ENCODE measurements at places on chromosomes 2 and 18.

DNA sequence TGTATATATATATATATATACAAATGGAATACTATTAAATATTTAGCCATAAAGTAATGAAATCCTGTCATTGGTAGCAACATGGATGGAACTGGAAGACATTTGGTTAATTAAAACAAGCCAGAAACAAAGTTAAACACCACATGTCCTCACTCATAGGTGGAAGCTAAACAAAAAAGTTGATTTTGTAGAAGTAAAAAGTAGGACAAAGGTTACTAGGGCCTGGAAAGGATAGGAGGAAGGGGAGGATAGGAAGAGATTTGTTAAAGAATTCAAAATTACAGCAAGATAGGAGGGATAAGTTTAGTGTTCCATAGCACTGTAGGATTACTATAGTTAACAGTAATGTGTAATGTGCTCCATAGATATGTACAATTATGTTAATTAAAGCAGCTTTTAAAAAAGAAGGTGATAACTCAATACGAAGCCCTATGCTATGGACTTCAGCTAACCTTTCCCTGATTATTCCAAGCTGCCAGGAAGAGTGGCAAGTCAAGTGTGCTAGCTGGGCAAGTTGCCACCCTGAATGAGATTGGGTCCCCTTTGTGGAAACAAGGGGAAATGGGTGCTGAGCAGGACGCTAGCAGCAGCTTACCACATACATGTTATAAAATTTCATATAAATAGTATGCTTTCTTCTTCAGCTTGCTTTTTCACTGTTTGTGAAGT is 12.3 kb downstream of the MERTK start:
- no peak for DNase-seq

- no peak for DNase-seq
Measured at GRCh38 chr2:7987992-7988391, 693.9 kb upstream of the ID2 start.

DNA sequence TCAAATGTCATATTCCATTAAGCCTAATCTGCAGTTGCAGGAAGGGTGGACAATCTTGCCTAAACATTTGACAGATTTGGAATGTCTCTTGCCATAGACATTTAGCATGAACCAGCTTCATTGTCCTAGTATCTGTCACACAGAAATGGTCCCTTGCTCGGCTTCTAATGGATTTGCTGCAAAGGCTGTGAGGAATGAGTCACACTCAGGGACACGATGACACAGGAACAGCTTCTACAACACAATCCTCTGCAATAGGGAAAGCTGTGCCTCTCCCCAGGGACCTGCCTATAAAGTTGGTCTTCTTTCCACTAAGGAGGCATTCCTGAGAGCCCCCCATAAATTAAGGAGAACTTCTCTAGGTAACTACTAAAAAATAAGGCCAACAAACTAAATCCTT is 155.1 kb upstream of the L3MBTL4 start:
- no peak for DNase-seq

- DNase-seq: no peak
Measured at GRCh38 chr2:169661265-169661664, 32.9 kb downstream of the CFAP210 start.

DNA sequence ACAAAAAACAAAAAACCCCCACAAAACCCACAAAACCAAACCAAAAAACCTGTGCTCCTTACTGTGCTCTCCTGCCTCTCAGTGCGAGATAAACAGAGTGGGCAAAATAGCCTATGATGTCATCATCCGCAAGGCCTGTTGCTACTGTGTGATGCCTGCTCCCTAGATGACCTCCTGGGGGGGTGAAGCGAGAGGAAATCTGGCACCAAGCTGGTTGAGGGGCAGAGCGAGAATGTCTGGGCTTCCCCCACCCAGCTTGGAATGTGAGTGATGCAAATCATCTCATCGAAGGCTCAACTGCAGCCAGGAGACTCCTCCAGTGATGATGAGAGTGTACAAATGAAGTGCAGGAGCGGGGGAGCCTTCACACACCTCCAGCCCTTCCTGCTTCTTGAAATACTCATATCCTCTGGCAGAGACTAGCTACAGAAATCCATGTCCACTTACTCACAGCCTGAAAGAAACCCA is 57.7 kb upstream of the MAP4K3 start:
- peak; percentile 36 for DNase-seq

- peak; percentile 52 for DNase-seq
Measured at GRCh38 chr2:30408961-30409387, 38.1 kb upstream of the LCLAT1 start.

DNA sequence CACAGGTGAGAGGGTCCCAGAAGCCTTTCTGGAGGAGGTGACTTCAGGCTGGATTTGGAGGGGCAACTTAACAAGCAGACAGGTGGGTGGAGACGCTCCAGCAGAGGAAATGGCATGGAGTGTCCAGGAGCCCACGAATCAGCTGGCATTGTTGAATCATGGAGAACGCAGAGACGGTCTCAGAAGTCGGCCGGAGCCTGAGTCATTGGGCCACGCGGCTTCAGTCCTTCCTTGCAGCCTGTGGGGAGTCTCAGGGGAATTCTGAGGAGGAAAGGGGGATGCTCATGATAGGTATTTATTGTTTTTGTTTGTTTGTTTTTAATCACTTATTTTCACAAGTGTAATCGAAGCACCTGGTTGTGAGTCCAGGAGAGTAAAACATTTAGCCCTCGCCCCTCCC is 184.6 kb upstream of the HDAC4 start:
- DNase-seq: no peak

DNA sequence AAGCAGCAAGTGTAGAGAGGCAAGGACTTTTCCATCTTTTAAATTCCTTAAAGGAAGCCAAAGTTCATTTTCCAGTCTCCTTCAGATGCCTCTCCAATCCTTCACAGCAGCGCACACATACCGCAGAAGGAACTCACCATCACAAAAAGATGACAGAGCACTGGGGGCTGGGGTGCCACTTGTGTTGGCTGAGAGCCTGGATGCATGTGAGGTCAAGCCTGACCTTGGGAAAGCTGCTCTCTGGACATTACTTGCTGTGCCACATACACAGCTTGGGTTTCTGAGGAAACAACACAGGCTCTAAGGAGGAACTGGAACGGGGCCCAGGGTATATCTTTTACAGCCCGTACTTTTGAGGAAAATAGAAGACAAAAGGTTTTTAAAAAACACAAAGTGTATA is 364.3 kb upstream of the MEX3C start:
- DNase-seq: no peak

- DNase-seq: no peak
Measured at GRCh38 chr2:73985308-73986084, 786 bp downstream of the TET3 start.

GRCh38 chr18:62616331-62616805 is 93.5 kb downstream of the ZCCHC2 start:
- DNase-seq: peak; percentile 14

- DNase-seq: no peak
Measured at GRCh38 chr2:129747500-129748125, 231.9 kb upstream of the RAB6C start.

DNA sequence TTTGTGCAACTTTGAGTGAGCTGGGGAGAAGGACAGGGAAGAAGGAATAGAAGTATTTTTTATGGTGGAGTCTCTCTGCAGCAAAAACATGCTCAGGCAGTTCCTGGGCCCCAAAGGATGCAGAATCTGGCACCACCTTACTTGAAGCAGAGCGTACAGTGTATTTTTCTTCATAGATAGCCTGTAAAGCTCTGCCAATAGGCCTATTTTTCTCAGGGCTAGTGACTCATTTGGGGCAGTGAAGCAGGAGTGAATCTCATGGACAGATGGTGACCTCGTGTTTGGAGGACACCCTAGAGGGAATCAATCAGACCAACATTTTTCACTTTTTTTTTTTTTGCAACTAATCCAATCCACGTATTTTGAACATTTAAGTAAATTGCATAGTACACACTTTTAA is 268.1 kb upstream of the CXCR4 start:
- no peak for DNase-seq

GRCh38 chr2:60554646-60555065 is 1.2 kb upstream of the BCL11A start:
- no peak for DNase-seq

GRCh38 chr2:237911363-237912017 is 52.1 kb downstream of the RAMP1 start:
- no peak for DNase-seq

GRCh38 chr2:102084651-102085050 is 57.9 kb upstream of the IL1R1 start:
- no peak for DNase-seq

- DNase-seq: no peak
Measured at GRCh38 chr2:85810371-85811179, 56.8 kb downstream of the ATOH8 start.

- no peak for DNase-seq
Measured at GRCh38 chr2:240395896-240396622, 39.4 kb upstream of the GPC1 start.

GRCh38 chr2:207066791-207067460 is 98.8 kb downstream of the KLF7 start:
- no peak for DNase-seq

DNA sequence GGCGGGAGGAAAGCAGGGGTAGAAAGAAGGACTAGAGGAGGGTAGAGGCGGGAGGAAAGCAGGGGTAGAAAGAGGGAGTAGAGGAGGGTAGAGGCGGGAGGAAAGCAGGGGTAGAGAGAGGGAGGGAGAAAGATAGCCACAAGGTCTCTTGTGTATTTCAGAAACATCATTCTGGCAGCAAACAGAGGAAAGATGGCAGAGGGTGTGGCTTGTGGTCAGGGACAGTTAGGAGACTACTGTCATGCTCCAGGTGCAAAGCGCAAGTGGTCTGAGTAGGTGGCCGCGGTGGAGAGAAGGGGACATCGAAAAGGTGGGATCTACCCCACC is 82.4 kb upstream of the TAF1B start:
- DNase-seq: no peak

GRCh38 chr2:163370169-163370886 is 365.5 kb downstream of the FIGN start:
- no peak for DNase-seq

GRCh38 chr2:127610561-127610960 is 35.4 kb upstream of the GPR17 start:
- no peak for DNase-seq

DNA sequence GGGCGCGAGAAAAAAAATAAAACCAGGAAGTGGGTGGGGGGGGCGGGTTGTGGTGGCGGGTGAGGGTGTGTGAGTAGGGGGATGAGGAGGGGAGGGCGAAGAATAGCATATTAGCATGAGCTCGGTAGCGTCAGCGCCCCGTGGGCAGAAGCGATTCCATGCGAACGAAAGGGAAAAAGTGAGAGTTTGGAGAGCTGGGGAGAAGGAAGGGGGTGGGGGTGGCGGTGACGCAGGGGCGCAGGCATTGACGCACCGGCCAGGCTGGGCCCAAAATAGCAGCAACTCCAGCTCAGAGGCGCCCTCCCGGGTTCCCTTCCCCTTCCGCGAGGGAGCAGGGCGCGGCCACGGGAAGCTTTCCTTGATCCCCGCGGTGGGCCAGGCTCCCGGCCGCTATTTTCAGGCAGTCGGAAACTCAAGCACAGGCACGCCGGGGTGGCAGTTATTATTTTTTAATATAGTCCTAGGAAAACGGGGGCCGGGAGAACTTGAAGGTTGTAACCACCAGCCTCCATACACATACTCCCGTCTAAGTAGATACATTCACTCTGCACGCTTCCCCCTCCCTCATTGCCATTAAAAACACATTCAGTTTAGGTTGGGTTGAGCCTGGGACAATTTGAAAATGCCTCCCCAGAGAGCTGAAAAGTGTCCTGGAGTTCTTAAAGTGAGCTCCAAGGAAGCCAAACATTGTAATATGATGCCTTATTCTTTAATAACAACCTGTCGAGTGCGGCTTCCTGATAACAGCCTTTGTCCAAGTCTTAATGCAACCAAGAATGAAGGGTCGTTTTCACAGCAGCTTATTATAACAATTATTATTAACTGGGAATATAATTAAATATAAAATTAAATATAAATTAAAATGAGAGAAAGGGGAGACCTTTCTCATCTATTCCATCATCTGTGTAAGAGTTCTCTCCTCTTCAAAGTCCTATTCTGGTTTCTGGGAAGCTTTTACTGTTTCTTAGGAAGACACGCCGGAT is 2.3 kb upstream of the NR4A2 start:
- peak; percentile 94 for DNase-seq

DNA sequence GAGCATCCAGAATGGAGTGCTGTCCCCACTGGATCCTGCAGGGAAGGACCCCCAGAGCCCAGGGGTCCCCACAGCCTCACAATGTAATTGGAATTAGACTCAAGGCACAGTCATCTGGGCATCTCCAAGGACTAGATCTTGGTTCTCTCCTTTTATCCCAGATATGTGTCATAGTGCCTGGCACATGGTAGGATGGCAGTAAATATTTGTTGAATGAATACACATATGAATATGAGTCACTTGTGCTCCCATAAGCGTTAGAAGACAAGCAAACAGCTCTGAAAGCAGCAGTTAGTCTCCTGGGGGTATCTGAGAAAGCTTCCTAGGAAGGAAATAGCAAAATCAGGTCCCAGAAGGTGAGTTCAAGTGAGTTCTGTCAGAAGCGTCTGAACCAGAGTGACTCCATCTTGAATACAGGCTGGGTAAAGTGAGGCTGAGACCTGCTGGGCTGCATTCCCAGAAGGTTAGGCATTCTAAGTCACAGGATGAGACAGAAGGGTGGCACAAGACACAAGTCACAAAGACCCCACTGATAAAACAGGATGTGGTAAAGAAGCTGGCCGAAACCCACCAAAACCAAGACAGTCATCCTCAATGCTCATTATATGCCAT is 234.1 kb upstream of the ID2 start:
- DNase-seq: no peak

DNA sequence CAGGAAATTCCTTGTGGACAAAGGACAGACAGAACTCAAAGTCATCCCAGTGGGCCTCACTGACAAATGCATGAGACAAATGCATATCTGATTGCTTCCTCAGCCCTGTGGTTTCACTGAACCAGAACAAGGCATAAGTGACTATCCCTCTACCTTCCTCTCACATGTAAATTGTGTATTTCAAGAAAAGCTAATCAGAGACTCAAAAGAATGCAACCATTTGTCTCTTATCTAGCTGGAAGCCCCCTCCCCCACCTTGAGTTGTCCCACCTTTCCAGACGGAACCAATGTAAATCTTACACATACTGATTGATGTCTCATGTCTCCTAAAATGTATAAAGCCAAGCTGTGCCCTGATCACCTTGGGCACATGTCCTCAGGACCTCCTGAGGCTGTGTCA is 102.0 kb upstream of the TMEM200C start:
- DNase-seq: no peak

- no peak for DNase-seq
Measured at GRCh38 chr2:55063713-55064323, 13.6 kb upstream of the RTN4 start.

GRCh38 chr2:105215586-105216192 is 25.9 kb upstream of the GPR45 start:
- DNase-seq: no peak

GRCh38 chr2:58484629-58485028 is 243.5 kb upstream of the FANCL start:
- DNase-seq: no peak

GRCh38 chr2:215540658-215541057 is 104.8 kb upstream of the FN1 start:
- peak; percentile 92 for DNase-seq

Measured in lung microvascular endothelial cell (primary cell).